ENCODE measurements at places on chromosomes 11 and 22. TPM values are rescaled to one million over a fixed set of nuclear protein-coding genes. Genes with fewer than 3 reads are reported as not detected.

GRCh38 chr11:2140411-2141400, 1.5 kb upstream of the IGF2 start:
- DNase-seq: no peak

DNA sequence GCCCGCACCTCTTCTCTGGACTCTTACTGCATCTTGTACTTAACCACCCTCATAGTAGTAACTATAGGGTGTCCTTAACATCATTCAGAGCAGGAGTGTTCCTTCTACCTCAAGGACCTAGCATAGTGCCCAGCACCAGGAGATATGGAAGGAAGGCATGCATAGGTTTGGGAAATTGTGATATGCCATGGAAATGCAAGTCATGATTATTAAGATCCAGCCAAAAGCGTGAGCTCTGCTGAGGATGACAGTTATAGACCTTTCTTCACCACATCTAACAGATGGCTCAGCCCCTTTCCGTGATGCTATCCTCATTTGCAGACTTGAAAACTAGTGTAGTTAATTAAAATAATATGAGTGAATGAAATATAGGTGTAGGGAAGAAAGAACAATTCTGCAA, 746.1 kb downstream of the NTM start:
- DNase-seq: no peak

- DNase-seq: peak; percentile 29
These were observed 1.3 kb upstream of the NDUFC2 start for GRCh38 chr11:78080818-78081495.

Gene OR2AG2
- polyA plus RNA-seq: not detected

- no peak for DNase-seq
These were observed 31.8 kb upstream of the PDGFB start for GRCh38 chr22:39276440-39277141.

DNA sequence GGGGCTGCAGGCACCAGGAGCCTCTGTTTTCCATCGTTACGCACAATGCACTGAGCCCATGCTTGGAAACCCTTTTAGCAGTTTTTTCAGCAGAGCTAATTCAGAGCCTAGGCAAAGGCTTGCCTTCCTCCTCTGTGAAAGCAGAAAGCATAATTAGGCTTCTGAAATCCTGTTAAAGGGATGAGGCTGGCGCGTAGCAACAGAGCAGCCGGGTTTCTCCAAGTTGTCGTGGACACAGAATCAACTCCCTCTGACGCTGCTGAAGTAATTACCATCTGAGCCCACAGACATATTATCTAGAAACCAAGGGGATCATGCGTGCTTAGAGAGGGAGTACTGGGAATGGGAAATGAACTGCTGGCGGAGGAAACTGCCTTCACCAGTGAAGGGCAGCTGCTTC, 85.4 kb downstream of the MYO18B start:
- DNase-seq: no peak

DNA sequence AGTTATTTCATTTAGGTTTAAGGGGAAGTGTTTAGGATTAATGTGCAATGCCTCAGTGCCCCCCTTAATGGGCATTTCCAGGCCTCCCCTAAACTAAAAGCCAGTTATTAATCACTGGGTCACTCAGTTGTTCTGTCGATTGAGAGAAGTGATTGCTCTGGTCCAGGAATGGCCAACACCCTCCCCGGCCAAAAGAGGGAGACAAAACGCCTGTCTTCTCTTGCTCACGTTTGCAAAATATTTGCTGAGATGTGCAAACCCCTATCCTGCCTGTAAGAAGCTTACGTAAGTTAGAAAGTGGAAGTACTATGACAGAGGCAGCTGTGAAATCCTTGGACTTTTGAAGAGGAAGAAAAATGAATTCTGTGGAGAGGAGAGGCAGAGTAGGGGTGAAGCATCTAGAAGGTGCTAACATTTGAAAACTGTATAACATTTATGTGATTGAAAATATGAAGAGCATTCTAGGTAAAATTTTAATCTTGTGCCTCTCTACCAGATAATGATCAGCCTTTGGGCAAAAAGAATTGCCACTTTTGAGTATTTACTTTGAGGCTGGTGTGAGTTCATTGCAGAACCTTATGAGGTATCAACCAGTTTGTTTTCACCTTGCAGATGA, 37.7 kb downstream of the NTM start:
- DNase-seq: no peak

Gene OR6A2
- not detected for polyA plus RNA-seq

Gene ARHGAP32
- 3.2 TPM for polyA plus RNA-seq

DNA sequence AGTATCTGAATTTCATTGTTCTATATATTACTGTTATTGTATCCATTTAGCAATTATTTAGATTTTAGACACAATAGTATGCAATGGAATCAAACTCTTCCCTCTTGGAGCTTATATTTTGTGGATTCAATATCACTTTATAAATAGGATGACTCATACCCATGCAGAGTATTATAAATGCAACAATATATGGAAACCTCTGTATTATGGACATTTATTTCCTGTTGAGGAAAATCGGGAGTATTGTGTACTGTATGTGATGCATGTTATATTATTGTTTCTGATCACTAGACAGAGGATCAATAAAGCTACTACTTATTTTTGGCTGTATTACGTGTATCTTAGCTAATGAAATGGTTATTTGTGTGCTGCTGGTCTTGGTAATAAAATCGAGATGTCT, 770 bp downstream of the METTL15 start:
- DNase-seq: no peak

DNA sequence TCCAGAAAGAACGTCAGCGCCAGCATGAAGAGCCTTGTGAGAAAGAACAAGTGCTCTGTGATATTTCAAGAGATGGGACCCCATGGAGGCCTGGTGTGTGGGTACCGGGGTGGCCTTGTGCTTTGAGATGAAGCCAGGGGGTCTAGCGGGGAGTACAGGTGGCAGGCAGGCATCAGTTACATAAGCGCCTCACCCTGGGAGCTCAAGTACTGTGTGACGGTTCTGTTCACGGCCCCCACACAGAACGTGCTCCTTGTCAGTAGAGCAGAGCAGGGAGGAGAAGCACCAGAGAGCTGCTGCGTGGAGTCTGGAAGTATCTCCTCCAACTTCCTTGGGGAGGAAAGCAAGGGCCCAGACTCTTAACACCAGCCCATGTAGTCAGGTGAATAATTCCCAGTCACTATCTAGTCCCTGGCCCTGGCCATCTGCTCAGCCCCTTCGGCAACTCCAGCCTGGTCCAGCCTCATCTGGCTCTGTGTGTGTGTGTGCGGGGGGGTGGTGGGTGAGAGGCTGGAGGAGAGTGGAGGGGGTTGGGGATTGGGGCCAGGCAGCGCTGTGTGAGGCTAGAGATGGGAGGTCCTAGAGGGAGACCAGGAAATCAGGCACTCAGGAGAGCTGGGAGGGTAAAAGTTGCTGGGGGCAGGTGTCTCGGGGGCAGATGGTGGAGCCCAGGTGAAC, 32.4 kb downstream of the MCM5 start:
- DNase-seq: no peak

Gene MAP6
- 1.2 TPM for polyA plus RNA-seq

DNA sequence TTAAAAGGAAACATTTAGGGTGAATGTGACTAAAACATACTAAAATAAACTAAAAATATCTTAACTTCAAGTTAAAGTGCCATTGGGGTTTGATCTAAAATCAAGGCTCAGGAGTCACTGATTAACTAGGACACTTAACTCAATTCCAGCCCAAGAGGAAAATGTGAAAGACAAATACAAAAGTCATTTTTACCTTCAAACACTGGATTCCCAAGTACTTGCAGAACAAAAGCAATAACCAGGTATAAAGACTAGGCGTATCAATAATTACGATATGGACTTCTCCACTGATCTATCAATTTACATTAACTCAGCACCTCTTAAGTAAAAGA, 15.6 kb downstream of the ALKBH8 start:
- DNase-seq: no peak

Gene FXYD2
- 1.9 TPM for polyA plus RNA-seq

DNA sequence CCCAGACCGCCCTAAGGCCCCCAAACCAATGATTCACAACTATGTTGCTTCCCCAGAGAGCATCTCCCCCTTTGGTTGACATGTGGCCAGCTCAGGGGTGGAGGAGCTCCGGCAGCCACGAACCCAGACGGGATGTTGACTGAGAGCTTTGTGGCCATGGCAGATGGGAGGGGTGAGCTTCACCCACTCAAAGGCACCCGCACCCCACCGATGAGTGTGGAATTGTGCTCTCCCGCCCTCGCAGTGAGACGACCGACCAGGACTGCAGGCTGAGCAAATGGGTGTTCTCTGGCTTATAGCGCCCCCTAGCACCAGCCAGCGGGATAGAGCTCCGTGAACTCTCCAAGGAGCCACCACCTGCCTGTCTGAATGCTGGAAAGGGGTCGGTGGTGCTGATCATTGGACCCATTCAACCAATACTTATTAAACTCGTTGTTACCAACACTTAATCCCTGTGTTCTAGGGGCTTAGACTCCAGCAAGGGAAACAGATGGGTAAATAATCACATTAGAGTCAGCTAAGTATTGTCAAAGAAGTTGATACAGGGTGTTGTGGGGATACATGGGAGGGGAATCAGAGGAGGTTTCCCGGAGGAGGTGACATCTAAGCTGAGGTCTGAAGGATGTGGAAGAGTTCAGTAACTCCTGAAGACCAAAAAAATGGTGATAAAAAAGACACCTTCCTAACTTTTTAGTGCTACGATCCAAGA, 4.5 kb upstream of the TIMP3 start:
- DNase-seq: peak; percentile 80

DNA sequence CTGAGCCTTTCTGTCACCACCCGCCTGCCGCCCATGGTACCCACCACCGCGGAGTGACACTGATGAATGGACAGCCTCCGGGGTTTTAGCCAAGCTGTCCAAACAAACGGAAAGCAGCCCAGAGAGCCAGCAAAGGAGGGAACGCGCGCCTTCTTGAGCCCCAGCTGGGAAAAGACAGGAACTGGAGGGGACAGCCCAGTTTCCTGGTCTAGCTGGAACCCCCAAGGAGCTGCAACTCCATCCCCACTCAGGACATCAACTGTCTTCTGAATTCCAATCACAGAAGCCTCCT, 33.7 kb downstream of the SHISAL1 start:
- DNase-seq: no peak

Gene RAC2
- 1.4 TPM for polyA plus RNA-seq

Gene PGA5
- 0.14 TPM for polyA plus RNA-seq

Gene PKDREJ
- polyA plus RNA-seq: 0.01 TPM

GRCh38 chr11:31869986-31870385, 58.9 kb upstream of the PAX6 start:
- no peak for DNase-seq

Gene TREH
- 4.8 TPM for polyA plus RNA-seq
